ENCODE measurements at places on chromosomes 5 and 9.

DNA sequence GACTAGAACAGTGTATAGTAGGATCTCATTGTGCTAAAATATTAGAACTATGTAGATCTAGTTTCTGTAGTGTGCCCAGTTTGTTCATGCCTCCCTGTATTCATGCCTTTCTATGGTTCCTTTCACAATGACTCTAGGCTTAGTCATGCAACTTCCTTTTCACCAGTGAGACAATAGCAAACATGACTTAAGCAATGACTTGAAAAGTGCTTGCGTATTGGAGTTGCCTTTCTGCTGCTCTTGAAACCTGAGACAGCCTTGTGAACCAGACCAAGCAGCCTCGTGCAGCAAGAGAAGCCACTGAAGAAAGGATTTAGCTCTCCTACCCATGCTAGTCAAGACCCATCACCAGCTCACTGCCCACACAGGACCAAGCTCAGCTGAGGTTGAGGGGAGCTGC lies 294.5 kb upstream of the TAS2R1 start:
- H3K4me3 ChIP-seq: no peak overlapping the region
- H3K27ac ChIP-seq: no peak overlapping the region
- DNase-seq: no peak
- no peaks in the 10 kb centered on the region for H3K4me1 ChIP-seq

- H3K27me3 ChIP-seq: peaks cover 35% of the 10 kb centered on the region
- peaks cover 4% of the 10 kb centered on the region for H3K36me3 ChIP-seq
- peaks cover 23% of the 10 kb centered on the region for H3K4me1 ChIP-seq
- H3K4me3 ChIP-seq: no peak overlapping the region
Observed at GRCh38 chr9:126419475-126419874, 92.8 kb downstream of the MVB12B start.

- no peaks in the 10 kb centered on the region for H3K4me1 ChIP-seq
- no peak overlapping the region for H3K4me3 ChIP-seq
- H3K36me3 ChIP-seq: no peaks in the 10 kb centered on the region
- H3K27me3 ChIP-seq: no peaks in the 10 kb centered on the region
- H3K27ac ChIP-seq: no peak overlapping the region
Observed at GRCh38 chr5:3657364-3658022, 61.9 kb downstream of the IRX1 start.

- H3K36me3 ChIP-seq: no peaks in the 10 kb centered on the region
- H3K4me1 ChIP-seq: no peaks in the 10 kb centered on the region
- DNase-seq: no peak
- H3K4me3 ChIP-seq: no peak overlapping the region
Observed at GRCh38 chr5:155091768-155092717, 78.5 kb downstream of the KIF4B start.

DNA sequence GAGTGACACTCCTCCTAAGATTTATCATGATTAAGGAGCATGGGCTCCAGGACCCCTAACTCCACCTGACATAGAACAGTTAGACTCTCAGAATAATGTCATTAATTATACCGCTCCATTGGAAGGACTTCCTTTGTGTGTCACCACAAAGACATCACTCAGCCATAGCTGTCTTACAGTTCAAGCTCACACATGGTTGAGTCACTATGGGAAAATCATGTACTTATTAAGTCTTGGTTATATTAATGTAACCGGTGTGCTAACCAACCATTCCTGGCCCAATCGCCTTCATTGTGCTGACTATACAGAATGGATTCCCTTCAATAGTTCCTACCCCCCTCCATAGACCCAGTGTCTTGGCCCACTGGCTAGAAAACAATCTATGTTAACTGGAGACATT lies 10.9 kb upstream of the MCCC2 start:
- H3K27ac ChIP-seq: no peak overlapping the region
- peaks cover 7% of the 10 kb centered on the region for H3K36me3 ChIP-seq
- no peaks in the 10 kb centered on the region for H3K27me3 ChIP-seq
- no peak overlapping the region for H3K4me3 ChIP-seq
- DNase-seq: no peak
- H3K4me1 ChIP-seq: no peaks in the 10 kb centered on the region

DNA sequence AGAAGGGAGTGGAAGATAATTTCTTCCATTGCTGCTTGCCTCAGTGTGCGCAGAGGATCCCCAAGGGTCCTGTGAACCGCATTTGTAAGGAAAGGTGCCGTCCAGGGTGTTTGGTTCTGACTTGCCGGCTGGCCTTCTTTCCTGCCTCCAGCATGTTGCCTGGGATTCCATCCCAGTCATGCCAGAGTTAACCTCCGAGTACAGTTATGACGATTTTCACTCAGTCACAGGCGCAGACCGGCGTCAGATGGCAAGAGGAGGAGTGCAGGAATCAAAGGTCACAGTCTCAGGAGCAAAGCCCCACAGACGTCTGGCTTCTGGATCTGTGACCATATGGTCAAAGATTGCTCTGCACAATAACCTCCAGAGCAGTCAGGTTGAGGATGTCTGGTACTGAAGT lies 5.9 kb upstream of the GADD45G start:
- no peak overlapping the region for H3K27ac ChIP-seq
- H3K4me1 ChIP-seq: peaks cover 11% of the 10 kb centered on the region
- peaks cover 20% of the 10 kb centered on the region for H3K27me3 ChIP-seq
- DNase-seq: no peak
- no peak overlapping the region for H3K4me3 ChIP-seq
